ENCODE measurements at places on chromosomes 16 and 17. TPM values are rescaled to one million over a fixed set of nuclear protein-coding genes. Genes with fewer than 3 reads are reported as not detected.

MMP25 gene
- total RNA-seq = 5.4 TPM

DNA sequence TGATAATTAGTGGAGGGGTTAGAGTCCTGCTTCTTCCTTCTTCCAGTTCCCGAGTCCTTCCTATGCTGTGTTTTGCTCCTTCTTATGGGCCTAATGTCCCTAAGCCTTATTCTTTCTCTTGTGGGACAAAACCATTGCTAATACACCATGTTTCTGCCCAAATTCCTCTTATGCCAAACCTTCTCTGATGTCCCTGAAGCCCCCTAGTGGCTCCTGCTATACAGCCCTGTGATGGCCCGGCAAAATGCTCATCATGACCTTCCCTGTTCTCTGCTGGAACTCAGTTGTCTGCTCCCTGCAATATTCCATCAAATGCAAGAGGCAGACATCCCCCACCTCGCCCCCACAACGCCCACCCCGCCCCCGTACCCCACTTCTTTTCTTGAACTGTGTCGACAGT, 171.6 kb downstream of the CDH11 start:
- DNase-seq = no peak

DNA sequence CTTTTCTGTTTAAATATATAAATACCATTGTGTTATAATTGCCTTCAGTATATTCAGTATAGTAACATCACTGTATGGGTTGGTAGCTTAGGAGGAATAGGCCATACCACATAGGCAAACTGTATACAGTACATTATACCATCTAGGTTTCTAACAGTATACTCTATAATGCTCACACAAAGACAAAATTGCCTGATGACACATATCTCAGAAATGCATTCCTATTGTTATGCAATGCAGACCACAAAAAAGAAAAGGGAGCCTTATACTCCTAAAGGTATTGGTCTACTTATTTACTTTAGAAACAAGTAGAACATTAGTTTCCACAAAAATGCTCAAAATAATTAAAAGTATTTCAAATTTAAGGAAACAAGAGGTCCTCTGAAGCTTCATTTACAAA, 47.9 kb downstream of the SETD6 start:
- DNase-seq = no peak

DNA sequence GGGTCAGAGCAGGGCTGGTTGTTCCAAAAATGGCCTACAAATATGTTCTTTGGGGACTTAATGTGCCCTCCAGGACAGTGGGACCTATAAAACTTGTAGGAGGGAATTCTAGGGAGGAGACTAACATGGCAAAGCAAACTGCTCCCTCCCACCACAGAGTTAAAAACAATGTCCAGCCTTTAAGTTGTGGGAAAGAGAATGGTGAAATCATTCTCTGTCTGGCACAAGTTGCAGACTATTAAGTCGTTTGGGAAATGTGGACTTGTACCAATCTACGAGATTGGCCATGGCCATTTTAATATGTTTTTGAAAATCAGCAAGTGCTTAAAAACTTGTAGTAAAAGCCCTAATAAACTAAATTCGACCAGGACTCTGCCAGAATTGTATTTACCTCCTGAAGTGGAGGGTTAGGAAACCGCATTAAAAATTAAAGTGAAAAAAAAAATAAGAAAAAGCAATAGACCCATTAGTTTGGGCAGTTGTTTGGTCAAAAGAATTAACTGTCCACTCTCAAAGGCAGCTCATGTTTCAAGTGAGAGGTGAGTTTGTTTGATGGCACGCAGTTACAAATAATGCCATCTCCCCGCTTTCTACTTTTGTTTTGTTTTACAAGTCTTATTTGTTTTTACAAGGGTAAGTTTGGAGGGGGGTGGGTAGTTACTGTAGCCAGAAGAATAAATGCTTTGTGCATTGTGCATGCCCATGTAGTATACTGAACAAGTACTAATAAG, 32.4 kb downstream of the ANKFN1 start:
- DNase-seq = no peak

DNA sequence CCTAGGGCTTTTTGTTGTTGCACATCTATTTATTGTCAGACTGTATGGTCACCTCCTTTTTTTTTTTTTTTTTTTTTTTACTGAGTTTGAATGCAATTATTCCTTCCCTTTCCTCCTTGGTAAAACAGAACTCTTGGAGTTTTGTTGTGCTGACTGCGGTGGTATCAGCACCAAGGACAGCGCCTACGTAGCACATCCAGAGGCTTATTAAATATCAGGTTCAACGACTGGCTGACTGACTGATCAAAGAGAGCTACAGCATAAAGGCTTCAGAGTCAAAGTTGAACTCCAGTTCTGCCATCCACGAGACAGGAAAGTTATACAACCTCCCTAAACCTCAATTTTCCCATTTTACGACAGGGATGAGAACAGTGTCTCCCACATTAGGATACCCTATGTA, 86.1 kb upstream of the RBFOX1 start:
- no peak for DNase-seq
